ENCODE measurements at places on chromosomes 12 and 14. TPM values are rescaled to one million over a fixed set of nuclear protein-coding genes. Genes with fewer than 3 reads are reported as not detected.

AMIGO2 gene
- 4.7 TPM for total RNA-seq

BEST3 gene
- total RNA-seq: 0.21 TPM

TAS2R31 gene
- 21.3 TPM for total RNA-seq

POU6F1 gene
- 8.4 TPM for total RNA-seq

CMTM5 gene
- 1.3 TPM for total RNA-seq

NGB gene
- total RNA-seq: not detected

GRCh38 chr12:124776125-124776513, 87.5 kb downstream of the SCARB1 start:
- H3K4me3 ChIP-seq: no peak overlapping the region
- no peaks in the 10 kb centered on the region for H3K36me3 ChIP-seq
- H3K4me1 ChIP-seq: no peaks in the 10 kb centered on the region
- no peaks in the 10 kb centered on the region for H3K27me3 ChIP-seq
- no peak for DNase-seq
- H3K27ac ChIP-seq: no peak overlapping the region

- H3K27ac ChIP-seq: no peak overlapping the region
- H3K4me1 ChIP-seq: no peaks in the 10 kb centered on the region
- H3K36me3 ChIP-seq: no peaks in the 10 kb centered on the region
- no peaks in the 10 kb centered on the region for H3K27me3 ChIP-seq
Measured at GRCh38 chr12:109258607-109259544, 50.2 kb downstream of the FOXN4 start.

- H3K27ac ChIP-seq: no peak overlapping the region
- no peaks in the 10 kb centered on the region for H3K36me3 ChIP-seq
- no peak overlapping the region for H3K4me3 ChIP-seq
- H3K27me3 ChIP-seq: no peaks in the 10 kb centered on the region
- DNase-seq: no peak
- H3K4me1 ChIP-seq: no peaks in the 10 kb centered on the region
Measured at GRCh38 chr12:117981267-117981666, 12.5 kb upstream of the KSR2 start.

DNA sequence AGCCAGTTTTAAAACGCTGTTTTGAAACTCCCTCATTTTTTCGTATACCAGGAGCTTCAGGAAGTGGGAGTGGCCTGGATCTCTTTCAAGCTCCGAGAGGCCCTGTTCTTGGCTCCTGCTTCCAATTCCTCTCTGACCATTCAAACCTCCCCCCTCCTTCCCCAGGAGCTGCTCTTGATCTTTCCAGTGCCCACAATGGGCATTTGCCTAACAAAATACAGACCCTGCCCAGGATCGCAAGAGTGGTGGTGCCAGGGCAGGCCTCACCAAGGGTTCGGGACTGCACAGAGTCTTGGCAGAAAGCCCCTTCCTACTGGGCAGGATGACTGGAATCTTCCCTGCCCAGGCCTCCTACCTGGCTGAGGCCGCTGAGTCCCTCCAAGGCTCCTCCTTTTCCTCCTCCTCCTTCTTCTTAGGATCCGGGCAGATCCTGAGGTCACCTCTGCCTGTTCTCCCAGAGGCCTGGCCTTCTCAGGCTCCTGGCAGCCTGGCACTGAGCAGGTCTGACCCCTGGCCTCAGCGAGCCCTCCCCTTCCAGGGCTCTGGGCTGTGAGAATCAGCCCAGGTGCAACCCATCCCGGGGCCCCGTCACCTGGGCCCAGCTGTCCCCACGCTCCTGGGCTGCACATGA, 46.9 kb upstream of the NOS1 start:
- no peak for DNase-seq
- H3K27ac ChIP-seq: no peak overlapping the region
- no peak overlapping the region for H3K4me3 ChIP-seq
- no peaks in the 10 kb centered on the region for H3K36me3 ChIP-seq

DNA sequence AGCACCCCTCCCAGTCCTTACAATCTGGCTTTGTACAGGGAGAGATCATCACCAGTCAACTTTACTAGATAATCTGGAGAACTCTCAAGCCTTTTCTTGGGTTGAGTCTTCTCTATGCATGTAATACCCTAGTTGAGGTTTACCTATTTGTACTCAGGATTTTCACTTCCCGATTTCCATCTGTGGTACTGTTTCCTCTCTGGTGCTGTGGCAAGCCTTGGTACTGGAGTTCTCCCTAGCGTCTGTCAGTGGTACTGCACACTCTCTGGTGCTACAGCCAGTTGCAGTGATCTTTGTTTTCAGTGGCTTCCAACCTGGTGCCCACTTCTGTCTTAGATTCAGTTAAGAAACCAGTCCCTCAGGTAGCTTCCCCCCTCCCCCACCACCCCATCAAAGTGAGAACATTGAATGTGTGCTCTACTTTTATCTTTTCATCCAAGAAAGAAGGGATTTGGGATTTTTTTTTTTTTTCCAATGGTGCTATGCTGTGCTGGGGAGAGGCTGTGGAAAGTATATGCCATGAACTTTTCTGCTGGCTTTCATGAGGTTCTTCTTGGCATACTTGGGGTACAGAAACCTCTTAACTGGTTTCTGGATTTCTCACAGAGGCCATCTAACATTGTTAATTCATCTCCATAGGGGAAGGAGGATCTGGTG, 69.4 kb upstream of the EVL start:
- H3K4me1 ChIP-seq: no peaks in the 10 kb centered on the region
- DNase-seq: peak; percentile 26
- H3K27me3 ChIP-seq: no peaks in the 10 kb centered on the region
- H3K4me3 ChIP-seq: no peak overlapping the region
- no peaks in the 10 kb centered on the region for H3K36me3 ChIP-seq

GRCh38 chr12:89883630-89884389, 175.2 kb upstream of the ATP2B1 start:
- DNase-seq: no peak
- H3K27me3 ChIP-seq: no peaks in the 10 kb centered on the region
- H3K4me1 ChIP-seq: no peaks in the 10 kb centered on the region

- no peak overlapping the region for H3K4me3 ChIP-seq
- no peaks in the 10 kb centered on the region for H3K36me3 ChIP-seq
- no peaks in the 10 kb centered on the region for H3K27me3 ChIP-seq
- H3K27ac ChIP-seq: peak overlapping the region; percentile 59
- peaks cover 9% of the 10 kb centered on the region for H3K4me1 ChIP-seq
- no peak for DNase-seq
Measured at GRCh38 chr12:15717940-15718567, 71.1 kb downstream of the EPS8 start.

- H3K4me3 ChIP-seq: no peak overlapping the region
- H3K36me3 ChIP-seq: no peaks in the 10 kb centered on the region
- no peaks in the 10 kb centered on the region for H3K27me3 ChIP-seq
Measured at GRCh38 chr12:94922561-94922960, 80.9 kb downstream of the NDUFA12 start.

GRCh38 chr12:7645395-7646177, 20.1 kb downstream of the APOBEC1 start:
- no peaks in the 10 kb centered on the region for H3K36me3 ChIP-seq
- no peaks in the 10 kb centered on the region for H3K4me1 ChIP-seq
- H3K27ac ChIP-seq: no peak overlapping the region
- no peaks in the 10 kb centered on the region for H3K27me3 ChIP-seq

GRCh38 chr12:4535871-4536270, 2.8 kb upstream of the RAD51AP1 start:
- no peak overlapping the region for H3K4me3 ChIP-seq
- no peak overlapping the region for H3K27ac ChIP-seq
- no peak for DNase-seq
- peaks cover 5% of the 10 kb centered on the region for H3K4me1 ChIP-seq

- no peak within 1 kb of the TSS for H3K27ac ChIP-seq
- no peaks in the 10 kb centered on the region for H3K27me3 ChIP-seq
- H3K4me1 ChIP-seq: no peaks in the 10 kb centered on the region
- H3K4me3 ChIP-seq: peak within 1 kb of the TSS; percentile 50
- no peaks in the 10 kb centered on the region for H3K36me3 ChIP-seq
Measured at GRCh38 chr14:105525861-105526775, at the start of gene TMEM121. Gene TMEM121, plus strand, starts transcription at chr14:105526583. Its CDS starts 2,252 bp downstream, at chr14:105528835.

DNA sequence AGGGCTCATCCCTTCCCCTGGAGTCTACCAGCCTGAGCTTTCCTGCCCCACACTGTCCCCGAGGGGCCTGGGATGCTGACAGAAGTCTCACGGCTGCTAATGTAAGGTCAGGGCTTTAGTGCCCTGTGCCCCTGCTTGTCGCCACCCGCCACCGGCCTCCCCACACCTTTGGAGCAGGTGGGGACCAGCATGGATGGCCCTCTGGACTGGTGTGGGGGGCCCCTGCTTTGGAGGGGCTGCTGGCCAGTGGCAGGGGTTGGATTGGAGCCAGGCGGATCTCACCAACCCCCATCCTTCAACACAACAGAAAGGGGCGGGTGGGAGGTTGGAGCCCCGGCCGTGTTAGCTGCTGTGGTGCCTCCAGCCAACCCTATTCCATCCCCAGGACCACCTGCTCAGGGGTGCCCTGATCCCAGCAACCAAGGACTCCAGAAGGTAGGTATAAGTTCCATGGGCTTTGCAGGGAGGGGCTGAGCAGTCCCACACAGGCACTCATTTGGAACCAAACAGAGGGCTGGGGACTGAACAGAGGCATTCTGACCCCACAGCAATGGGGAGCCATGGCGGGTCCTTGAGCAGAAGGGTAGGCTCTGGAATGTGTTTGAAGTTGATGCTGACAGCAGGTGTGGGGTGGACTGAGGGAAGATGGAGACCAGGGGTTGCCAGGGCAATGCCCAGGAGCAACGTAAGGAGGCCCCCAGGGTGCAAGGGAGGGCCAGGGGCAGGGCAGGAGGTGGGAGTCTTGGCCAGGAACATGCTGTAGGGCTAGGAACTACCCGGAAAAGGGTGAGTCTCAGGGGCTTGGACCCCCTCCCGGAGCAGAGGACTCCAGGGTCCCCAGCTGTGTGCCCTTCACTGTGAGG, 145.1 kb upstream of the C14orf180 start:
- no peak overlapping the region for H3K27ac ChIP-seq
- DNase-seq: no peak
- H3K36me3 ChIP-seq: no peaks in the 10 kb centered on the region
- H3K4me3 ChIP-seq: no peak overlapping the region
- H3K27me3 ChIP-seq: no peaks in the 10 kb centered on the region

All from uterus (tissue), 4 donors.